Anterior cingulate cortex (tissue), 58 donors: ENCODE measurements at places on chromosomes 5 and 9.

GRCh38 chr5:179836225-179837019 lies 15.7 kb downstream of the SQSTM1 start:
- no peak for DNase-seq

DNA sequence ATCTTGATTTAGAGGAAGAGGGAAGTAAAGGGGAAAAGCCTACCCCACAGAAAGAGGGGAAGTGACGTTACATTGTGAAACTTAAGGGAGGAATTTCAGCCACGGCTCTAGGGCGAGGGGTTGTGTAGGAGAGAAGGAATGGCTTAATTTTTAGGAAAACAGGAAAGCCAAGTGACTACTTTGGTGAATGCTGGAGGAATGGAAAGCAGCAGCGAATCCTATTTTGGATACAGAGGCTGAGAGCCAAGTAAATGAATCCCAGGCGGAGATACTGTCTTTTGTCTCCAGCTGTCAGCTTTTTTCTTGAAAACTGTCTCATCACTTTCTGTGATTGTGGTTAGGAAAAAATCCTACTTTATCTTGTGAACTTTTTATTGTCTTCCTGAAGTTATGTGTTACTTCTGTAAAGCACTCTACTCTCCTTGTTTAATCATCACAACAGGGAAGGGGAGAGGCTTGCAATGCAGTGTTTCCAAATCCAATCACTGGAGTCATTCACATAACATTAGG lies 188.4 kb downstream of the TSSK1B start:
- no peak for DNase-seq

DNA sequence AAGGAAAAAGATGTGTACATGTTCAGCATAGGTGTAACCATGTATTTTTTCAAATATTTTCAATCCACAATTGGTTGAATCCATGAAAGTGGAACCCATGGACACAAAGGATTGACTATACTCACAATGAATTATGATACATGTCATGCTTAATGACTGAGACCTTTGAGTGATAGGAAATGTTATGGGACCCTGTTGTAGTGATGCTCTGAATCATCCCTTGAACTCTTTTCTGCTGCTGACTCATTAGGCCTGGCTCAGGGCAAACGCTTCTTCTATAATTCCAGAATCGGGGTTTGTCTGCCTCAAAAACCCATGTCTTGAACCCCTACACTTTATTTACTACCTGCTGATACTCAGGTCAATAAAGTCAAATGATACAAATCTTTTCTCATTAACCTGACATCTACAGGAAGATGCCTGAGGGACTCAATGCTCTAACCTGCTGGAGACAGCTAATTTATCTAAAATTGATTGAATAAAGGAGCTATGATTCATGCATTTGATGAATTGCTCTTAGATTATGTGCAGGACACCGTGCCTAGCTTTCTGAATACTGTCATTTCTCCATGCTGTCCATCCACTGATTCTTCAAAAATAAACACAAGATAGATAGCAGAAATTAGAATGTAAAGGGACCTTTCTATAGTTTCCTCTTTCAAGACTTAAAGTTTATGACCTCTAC lies 260.1 kb downstream of the PRELID2 start:
- DNase-seq = no peak

GRCh38 chr5:83099001-83099400 lies 21.7 kb downstream of the XRCC4 start:
- no peak for DNase-seq

- no peak for DNase-seq
Measured at GRCh38 chr5:148343603-148344487, 8.5 kb downstream of the SPINK9 start.

GRCh38 chr5:115892021-115892420 lies 50.3 kb downstream of the AP3S1 start:
- DNase-seq = no peak

GRCh38 chr5:17444496-17444895 lies 53.5 kb upstream of the TAF11L2 start:
- DNase-seq = no peak

GRCh38 chr5:108876451-108876850 lies 128.8 kb downstream of the FER start:
- DNase-seq = no peak

GRCh38 chr5:177545487-177546257 lies 8.7 kb downstream of the FAM193B start:
- no peak for DNase-seq
